ENCODE measurements at places on chromosomes 13 and 19.

GRCh38 chr13:26786651-26787295 lies 26.2 kb upstream of the GPR12 start:
- no peak for DNase-seq

DNA sequence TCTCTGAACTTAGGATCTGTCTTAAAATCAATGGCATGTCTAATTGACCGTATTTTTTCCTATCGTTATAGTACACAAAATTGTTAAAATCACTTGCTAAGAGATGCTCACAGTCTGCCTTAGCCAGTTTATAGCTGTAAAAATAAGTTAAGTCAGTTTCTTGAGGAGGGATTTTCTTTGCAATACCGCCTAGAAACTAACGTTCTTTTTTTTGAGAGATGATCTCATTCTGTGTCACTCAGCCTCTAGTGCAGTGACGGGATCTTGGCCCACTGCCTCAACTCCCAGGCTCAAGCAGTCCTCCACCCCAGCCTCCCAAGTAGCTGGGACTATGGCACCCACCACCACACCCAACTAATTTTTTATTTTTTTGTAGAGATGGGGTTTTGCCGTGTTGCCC lies 4.4 kb downstream of the CKAP2 start:
- no peak for DNase-seq

- no peak for DNase-seq
Observed at GRCh38 chr19:56112313-56112709, 8.8 kb downstream of the ZNF787 start.

- no peak for DNase-seq
Observed at GRCh38 chr19:14203177-14203576, 2.8 kb downstream of the ADGRL1 start.

GRCh38 chr13:103022336-103022735 lies 43.9 kb downstream of the SLC10A2 start:
- no peak for DNase-seq

DNA sequence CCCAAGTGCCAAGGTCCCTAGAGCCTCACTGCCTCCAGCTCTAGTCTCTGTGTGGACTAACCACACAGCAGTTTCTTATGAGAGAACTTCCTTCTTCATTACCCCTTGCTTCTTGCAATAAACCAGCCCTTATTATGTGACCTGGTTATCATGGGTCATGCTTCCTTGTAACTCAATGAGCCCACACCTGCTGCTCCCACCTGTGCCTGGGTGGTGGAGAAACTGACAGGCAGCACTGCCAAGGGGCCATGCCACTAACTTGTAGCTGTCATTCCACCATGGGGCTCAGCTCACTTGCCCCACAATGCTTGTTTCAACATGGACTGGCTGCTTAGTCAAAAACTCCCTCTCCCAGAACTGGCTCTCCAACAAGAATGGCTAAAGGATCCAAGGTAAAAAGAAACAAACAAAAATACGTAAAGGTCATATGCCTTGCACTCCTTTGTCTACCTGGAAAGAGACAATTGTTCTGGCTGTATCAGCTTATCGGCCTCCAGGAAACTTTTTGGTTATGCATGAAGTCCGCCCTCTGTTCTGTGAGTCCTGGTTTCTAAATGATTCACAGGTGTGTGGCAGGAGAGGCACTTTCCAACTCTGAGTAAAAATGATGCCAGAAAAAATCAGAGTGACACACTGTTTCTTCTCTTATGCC lies 446.4 kb downstream of the COG6 start:
- no peak for DNase-seq
